RPMI8226 (cell line): ENCODE measurements at places on chromosomes 12 and 14.
A peak's percentile ranks its signal among the peaks of the same experiment; 100 is the strongest.

- DNase-seq, result no peak
These were observed 521.2 kb upstream of the TBX3 start for GRCh38 chr12:115204957-115205754.

DNA sequence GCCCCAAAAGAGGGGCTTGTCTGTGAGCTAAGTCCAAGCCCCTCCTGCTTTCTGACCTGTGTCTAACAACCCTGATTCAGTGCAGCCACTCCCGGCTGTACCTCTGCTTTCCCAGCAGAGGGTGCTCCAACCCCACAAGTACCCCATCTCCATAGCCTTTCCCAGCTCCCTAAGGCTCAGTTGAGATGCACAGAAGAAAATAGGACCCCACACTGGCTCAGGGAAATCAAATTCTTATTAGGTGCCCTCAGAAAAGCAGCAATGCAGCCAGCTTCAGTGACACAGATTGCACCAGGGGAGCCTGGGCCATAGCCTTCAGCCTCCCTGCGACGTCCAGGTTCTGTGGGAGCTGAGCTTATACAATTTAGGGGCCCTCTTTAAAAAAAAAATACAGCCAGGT, 49.9 kb downstream of the LRRC74A start:
- DNase-seq, result peak; percentile 47

- DNase-seq, result no peak
These were observed 63.0 kb upstream of the PTHLH start for GRCh38 chr12:28035500-28035899.

- DNase-seq, result peak; percentile 67
These were observed 17.1 kb downstream of the FOS start for GRCh38 chr14:75295491-75296345.

GRCh38 chr12:459430-460258, at the start of gene B4GALNT3:
B4GALNT3 (plus strand) TSS chr12:459939; CDS start chr12:460377, 438 bp downstream.
- peak; percentile 30 for DNase-seq

DNA sequence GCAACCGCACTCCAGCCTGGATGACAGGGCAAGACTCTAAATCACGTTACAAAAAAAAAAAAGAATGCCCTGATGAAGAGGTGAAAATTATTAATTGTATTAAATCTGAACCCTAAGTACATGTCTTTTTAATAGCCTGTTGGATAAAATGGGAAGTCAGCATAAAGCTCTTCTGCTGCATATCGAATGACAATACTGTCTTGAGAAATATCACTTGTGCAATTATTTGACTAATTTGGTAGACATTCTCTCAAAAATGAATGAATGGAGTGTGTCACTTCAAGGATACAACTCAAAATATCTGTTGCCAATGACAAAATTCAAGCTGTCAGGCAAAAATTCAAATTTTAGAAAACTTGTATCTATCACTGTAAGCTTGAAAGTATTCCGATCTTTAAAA, 38.9 kb downstream of the DNAI7 start:
- no peak for DNase-seq

DNA sequence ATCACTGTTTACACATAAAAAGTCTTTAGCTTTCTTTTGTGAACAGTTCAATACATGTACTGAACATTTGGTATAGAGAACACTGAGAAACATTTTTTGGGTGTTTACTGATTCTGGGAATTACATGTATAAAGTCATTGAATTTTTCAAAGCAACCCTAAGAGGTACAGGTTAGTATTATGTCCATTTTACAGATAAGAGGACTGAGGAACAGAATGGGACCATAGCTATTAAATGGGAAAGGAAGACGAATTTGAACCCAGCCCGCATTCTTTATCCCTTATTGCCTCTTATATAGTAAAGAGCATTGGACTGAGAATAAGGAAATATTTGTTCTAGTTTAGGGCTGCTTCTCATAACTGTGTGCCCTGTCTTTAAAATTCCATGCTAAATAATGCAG, 889 bp upstream of the KANSL2 start:
- no peak for DNase-seq

- no peak for DNase-seq
These were observed 17.7 kb upstream of the LRP1-AS start for GRCh38 chr12:57164966-57165625.

- DNase-seq, result no peak
These were observed 190.7 kb upstream of the CCND2 start for GRCh38 chr12:4082809-4083403.

GRCh38 chr12:102960766-102961465, 3.4 kb downstream of the ASCL1 start:
- DNase-seq, result no peak

DNA sequence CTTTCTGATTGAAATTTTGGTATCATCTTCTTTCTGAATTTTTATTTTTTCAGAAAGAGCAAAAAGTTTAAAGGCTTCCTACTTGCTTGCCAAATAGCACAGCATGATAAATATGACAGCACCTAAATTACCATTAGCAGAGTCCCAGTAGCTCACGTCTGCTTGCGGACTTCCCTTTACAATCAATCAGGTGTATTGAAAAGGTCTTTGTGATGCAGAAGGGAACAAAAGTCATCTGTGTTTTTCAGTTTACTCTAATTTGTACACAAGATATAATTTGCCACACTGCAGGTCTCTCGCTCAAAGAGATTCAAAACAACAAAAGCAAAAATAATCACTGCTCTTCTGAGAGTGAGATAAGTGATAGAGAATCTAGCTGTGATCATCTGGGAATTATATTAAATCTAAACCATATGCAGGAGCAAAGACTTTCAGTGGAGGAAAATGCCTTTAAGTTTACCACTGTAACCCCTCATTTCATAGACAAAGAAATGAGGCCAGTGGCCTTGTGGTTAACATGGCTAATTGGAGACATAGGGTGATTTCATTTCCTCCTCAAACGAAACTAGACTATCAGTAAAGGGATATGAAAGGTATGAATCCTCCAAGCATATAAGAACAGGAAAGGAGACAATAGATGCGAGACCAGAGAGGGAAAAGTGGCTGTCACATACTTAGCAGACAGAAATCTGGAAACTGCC, 240.8 kb upstream of the TMPO start:
- no peak for DNase-seq

- DNase-seq, result no peak
These were observed 32.5 kb downstream of the STX2 start for GRCh38 chr12:130806574-130806973.

DNA sequence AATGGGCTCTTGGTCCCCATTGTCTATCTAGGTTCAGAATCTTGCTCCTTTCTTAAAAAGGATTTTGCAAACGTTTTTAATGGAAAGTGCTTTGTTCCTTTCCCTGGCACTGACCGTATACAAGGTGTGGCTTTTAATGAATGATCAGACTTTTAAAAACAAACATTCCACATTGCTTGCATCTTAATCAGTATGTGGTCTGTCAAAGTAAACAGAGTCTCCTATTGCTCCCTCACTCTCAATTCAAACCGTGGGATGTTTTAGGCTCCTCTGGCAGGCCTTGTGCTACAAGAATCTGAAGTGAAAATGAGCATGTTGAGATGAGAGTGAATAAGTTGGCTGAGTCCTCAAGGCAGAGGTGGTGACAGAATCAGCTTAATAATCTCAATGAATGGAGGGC, 107.0 kb downstream of the VRK1 start:
- no peak for DNase-seq

GRCh38 chr12:120220838-120221575, 20.1 kb upstream of the RPLP0 start:
- DNase-seq, result no peak

DNA sequence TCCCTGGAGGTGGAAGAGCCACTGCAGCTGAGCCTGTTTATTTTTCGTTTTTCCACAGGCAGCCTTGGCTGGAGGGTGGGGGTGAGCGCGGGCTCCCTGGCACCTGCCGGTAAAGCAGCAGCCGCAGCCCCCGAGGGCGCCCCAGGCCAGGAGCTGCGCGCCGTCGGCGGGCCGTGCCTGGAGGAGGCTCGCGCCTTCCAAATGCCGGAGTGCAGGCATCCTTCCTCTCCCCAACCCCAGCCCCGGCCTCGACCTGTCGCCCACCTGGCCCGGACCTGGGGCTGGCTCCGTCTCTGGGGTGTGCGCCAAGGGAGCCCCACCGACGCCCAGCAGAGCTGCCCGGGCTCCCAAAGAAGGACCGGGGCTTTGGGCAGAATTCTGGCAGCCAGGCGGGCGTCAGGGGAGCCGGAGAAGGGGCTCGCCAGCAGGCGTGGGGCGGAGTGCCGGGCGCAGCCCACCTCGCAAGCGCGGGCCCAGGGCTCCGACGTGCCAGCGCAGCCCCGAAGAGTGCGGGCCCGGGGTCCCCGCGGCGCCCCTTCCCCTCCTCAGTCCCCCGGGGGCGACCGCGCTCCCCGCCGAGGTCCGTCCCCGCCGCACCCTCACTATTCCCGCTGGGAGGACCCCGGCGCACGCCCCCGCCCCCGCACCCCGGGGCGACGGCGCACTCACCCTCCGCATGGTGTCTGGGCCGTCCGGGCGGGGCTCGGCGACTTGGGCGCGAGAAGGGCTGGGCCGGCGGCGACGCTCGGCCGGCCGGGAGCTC, 130.3 kb downstream of the NDUFA12 start:
- peak; percentile 24 for DNase-seq

DNA sequence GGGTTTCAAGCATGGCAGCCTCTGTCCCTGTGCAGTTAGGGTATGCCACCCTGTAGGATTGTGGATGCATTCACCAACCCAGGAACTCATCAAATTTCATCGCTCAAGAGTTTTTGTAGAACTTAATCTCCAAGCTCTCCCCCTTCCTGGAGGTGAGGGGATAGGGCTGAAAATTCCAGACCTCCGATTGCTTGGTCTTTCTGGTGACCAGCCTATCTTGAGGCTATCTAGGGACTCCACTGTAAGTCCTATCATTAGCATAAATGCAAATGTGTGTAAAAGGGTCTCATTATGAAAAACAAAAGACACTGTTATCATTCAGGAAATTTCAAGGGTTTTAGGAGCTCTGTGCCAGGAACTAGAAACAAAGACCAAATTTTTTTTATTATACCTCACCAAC, 244.0 kb downstream of the DUSP6 start:
- no peak for DNase-seq

GRCh38 chr14:70239802-70240201, 51.1 kb upstream of the SLC8A3 start:
- no peak for DNase-seq

- no peak for DNase-seq
These were observed 16.6 kb downstream of the NFKBIA start for GRCh38 chr14:35387713-35388579.

- no peak for DNase-seq
These were observed 596.7 kb upstream of the ATP2B1 start for GRCh38 chr12:90305379-90305778.

GRCh38 chr12:91143206-91143605, 31.9 kb upstream of the LUM start:
- DNase-seq, result no peak

DNA sequence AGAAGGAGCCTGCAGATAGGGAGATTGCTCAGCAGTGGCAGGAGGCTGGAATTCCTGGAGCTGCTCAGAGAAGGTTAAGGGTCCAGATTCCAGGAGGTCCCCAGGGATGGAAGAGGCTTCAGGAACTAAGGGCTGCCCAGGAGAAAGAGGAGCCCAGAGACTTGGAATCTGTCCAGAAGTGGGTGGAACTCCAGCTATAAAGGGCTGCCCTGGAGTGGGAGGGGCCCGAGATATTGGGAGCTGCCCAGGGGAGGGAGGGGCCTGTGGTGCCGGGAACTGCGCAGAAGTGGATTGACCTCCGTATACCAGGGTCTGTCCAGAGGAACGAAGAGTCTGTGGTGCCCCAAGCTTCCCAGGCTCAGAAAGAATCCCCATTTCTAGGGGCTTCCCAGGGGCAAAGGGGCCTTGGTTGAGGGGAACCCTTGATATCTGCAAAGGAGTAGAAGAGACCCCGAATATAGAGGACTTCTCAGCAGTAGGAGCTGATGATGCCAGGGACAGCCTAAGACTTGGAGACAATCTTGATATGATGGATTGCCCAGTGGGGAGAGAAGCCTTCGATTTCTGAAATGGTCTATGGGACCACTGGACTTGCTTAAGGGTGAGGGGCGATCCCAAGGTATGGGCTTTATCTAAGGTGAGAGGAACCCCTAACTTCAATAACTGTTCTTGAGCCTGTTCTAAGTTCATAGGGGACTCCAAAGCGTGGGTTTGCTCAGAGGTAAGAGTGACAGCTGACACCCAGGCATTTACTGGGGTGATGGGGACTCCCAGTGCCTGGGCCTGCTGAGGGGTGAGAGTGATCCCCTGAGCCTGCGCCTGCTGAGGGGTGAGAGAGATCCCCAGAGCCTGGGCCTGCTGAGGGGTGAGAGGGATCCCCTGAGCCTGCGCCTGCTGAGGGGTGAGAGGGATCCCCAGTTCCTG, 45.0 kb downstream of the FAM186A start:
- no peak for DNase-seq
